ENCODE measurements at places on chromosomes 1 and 21.

GRCh38 chr1:81547261-81547911 is 253.3 kb upstream of the ADGRL2 start:
- DNase-seq = no peak

- DNase-seq = no peak
Observed at GRCh38 chr21:44924606-44925377, 4.1 kb upstream of the ITGB2 start.

- no peak for DNase-seq
Observed at GRCh38 chr1:10471411-10472219, 714 bp downstream of the DFFA start.

DNA sequence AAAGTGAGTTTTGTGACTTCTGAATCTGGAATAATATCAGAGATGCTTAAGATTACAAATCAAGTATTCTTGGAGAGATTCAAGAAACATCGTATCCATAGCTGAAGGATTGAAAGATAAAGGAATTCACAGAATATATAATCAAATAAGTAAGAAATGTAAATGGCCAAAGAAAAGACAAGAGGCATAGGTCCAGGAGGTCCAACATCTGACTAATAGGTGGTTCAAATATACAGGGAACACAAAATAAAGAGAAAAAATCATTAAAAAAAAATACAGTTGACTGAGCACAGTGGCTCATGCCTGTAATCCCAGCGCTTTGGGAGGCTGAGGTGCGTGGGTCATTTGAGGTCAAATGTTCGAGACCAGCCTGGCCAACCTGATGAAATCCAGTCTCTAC is 6.6 kb upstream of the MIS18A start:
- no peak for DNase-seq

DNA sequence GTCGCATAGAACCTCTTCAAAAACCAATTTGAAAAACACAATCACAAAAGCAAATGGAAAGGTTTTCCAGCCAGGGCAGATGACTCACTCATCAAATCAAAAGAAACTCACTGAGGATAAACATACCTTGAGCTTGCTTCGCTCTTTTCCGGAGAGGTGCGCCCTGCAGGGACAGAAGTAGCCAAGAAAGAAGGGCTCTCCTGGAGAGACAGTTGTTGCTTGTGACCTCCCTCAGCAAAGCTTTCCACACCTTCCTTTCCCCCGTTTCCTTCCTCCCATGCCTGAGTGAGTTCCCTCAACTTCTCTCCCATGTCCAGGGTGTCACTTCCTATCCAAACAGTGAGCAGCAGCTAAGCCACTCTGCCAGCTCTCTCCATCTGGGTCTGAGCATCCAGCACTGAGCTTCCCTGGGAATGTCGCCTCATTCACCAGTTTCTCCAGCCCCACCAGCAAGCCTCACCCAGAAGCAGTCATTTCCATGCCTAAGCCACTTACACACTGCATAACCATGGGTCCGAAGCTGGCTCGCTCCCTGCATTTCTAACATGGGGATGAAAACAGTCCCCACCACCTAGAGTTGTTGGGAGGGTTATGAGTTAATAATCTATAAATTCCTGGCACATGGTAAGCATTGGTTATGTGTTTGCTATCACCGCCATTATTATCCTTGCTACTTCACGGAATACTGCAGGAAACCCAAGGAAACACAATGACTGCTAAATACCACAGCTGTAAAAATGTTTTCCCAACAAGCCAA is 75.0 kb downstream of the PTPN14 start:
- peak; percentile 83 for DNase-seq

DNA sequence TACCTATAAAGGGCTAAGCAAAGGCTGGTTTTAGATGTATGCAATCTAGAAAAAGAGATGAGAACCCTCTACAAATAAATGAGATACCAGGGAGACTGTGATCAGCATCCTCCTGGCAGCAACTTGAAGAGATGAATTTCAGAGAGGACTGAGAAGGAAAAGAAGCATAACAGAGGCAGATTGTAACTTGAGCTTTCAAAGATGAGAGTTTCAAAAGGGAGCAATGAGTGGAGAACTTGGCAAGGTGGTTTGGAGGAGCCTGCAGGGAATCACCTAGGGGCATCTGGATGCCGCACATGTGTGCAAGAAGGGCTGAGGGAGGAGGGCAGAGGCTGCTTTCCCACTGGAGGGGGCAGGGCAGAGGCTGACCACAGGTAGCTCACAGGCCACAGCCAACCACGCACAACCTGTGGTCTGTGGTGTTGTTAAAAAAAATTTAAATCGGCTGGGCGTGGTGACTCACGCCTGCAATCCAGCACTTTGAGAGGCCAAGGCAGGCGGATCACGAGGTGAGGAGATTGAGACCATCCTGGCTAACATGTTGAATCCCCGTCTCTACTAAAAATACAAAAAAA is 50.2 kb downstream of the PCNX2 start:
- DNase-seq = no peak

GRCh38 chr1:179831852-179832699 is 45.5 kb downstream of the TOR1AIP2 start:
- no peak for DNase-seq

DNA sequence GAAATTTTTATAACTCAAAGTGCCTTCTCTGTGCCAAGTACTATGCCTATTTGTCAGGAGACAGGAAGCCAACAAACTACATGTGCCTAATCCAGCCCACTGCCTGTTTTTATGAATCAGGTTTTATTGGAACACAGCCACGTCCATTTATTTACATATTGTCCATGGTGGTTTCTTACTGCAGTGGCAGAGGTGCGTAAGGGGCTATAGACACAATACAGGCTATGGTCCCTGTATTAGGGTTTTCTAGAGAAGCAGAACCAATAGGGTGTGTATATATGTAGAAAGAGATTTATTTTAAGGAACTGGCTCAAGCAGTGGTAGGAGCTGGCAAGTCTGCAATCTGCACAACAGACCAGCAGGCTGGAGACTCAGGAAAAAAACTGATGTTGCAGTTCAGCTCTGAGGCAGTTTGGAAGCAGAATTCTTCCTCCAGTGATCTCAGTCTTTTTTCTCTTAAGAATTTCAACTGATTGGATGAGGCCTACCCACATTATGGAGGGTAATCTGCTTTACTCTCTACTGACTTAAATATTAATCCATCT is 15.4 kb downstream of the PPIE start:
- peak; percentile 87 for DNase-seq

- DNase-seq = peak; percentile 12
Observed at GRCh38 chr1:59666106-59666505, 148.6 kb upstream of the HOOK1 start.

DNA sequence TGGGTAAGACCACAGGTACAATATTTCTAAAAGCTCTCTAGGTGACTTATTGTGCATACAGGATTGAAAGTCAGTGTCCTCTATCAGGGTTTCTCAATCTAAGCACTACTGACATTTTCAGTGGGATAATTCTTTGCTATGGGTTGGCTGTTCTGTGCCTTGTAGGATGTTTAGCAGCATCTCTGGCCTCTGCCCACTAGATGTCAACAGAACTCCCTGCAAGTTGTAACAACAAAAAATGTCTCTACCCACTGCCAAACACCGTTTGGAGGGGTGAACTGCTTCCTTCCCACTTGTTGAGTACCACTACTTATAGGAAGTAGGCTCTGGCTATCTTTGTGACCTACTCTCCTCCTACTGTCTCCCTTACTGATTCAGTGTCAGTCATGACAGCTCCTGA is 90.1 kb upstream of the ZRANB2 start:
- no peak for DNase-seq

All from dermis microvascular lymphatic vessel endothelial cell (primary cell).